ENCODE measurements at places on chromosomes 16 and 17.

GRCh38 chr17:45108051-45108450 lies 24.3 kb downstream of the PLCD3 start:
- DNase-seq: no peak

- no peak for DNase-seq
Observed at GRCh38 chr17:34220045-34220751, 34.9 kb upstream of the CCL2 start.

DNA sequence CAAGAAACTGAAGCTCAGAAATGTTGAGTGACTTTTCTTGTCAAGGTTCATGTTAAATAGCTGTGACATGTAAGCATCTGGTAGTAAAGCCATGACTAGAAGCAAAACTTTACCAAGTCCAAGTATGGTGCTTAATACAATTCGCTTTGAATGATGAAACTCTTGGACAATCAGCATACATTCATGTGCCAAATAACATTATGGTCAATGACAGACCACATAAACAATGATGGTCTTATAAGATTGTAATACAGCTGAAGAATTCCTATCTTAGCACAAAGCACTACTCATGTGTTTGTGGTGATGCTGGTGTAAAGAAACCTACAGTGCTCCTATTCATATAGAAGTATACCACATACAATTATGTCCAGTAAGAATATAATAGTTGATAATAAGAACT lies 97.1 kb upstream of the RPRML start:
- no peak for DNase-seq

DNA sequence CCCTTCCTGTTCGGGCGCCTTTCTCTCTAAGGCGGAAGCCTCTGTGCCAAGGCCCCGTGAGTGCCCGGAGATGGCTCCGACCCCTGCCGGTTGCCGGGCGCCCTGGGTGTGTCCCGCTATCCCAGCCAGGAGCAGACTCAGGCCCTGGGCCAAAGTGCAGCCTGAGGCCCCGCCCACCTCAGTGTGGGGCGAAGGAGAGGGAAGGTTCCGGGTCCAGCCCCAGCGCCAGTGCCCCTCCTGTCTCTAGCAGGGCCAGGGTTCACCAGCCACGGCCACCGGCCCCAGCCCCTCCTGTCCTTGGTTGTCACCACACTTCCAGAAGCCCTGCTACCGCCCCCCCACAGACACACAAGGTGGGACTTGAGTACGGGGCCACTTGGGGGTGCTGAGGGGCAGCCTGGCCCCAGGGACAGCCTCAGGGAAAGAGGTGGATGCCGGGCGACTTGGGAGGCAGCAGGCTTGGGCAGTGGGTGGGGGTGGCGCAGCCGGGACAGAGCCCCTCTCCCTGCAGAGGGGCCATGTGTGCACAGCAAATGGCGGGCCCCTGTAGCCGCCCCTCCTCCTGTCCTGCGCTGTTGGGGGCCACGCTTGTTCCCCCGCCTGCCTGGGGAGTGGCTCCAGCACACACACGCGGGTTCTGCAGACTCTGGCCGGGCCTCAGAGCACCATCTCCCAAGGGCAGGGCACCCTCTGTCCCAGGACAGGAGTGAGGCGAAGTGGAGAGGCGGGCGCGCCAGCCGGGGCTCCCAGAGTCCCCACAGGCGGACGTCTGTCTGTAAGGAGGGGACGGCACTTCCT lies 6.0 kb downstream of the C1QTNF8 start:
- no peak for DNase-seq

- no peak for DNase-seq
Observed at GRCh38 chr17:9878786-9879525, 26.1 kb downstream of the RCVRN start.

DNA sequence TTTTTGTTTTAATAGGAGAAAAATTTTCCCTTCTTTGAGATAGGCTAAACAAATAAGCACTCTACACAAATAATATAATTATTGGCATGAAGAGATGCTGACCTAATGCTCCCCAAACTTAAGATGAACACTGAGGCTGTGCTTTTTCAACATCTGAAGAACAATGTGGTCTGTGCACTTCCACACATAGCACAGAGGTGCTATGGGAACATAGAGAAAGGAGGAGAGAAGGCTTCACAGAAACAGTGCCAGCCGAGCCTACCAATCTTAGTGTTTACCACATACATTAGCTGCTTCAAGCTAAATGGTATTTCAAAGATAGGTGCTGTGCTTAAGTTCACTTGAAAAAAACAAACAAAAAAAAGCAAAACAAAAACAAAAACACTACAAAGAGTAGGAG lies 72.4 kb downstream of the MYH10 start:
- no peak for DNase-seq

GRCh38 chr17:39236981-39237441 lies 11.3 kb upstream of the STAC2 start:
- no peak for DNase-seq

DNA sequence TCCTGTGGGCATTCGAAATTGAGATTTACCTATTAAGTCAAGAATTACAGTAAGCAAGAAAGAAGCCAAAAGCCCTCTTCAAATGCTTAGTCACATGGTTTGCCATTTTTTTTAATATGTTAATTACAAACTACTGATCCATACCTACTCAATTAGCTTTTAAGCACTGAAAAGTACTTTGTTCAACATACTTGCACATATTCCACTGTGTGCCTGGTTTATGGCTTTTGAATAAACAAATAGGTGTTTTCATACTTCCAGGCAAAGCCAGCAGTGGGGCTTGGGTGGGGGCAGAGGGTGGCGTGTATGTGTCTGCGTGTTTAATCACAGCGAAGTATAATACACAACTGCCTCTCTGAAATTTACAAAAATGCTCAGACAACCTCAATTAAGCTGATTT lies 51.4 kb downstream of the GAS7 start:
- no peak for DNase-seq

DNA sequence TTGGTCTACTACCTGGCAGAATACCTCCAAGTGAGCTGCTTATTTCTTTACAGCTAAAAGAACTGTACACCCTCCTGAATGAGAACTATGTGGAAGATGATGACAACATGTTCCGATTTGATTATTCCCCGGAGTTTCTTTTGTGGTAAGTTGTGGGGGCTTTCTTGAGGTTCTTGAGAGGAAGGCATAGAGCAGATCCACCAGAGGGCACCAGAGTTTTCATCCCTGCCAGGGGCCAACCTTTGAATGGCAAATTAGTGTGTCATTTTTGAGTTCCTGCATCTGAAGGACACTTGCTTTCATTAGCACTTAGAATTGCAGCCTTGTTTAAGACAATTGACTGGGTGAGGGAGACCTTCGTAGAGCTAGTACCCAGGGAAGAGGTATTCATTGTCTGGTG lies 35.0 kb downstream of the NMT1 start:
- no peak for DNase-seq

GRCh38 chr17:15255713-15256454 lies 9.2 kb downstream of the PMP22 start:
- no peak for DNase-seq

GRCh38 chr17:35460354-35460851 lies 11.8 kb upstream of the SLFN13 start:
- no peak for DNase-seq

GRCh38 chr17:13981881-13982280 lies 87.4 kb upstream of the COX10 start:
- DNase-seq: no peak

GRCh38 chr17:83195330-83196023 lies 116.1 kb downstream of the METRNL start:
- DNase-seq: no peak

DNA sequence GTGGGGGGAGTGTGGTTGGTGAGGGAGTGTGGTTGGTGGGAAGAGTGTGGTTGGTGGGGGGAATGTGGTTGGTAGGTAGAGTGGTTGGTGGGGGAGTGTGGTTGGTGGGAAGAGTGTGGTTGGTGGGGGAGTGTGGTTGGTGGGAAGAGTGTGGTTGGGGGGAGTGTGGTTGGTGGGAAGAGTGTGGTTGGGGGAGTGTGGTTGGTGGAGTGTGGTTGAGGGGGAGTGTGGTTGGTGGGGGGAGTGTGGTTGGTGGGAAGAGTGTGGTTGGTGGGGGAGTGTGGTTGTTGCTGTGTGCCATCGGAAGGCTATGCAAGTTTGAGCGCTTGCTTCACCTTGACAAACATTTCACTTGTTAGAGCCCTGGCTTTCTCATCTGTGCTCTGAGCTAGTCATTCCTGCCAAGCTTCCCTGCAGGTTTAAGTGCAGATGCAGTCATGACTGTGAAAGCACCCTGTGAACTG lies 20.1 kb downstream of the MINK1 start:
- DNase-seq: no peak

GRCh38 chr16:17557949-17558348 lies 87.2 kb upstream of the XYLT1 start:
- no peak for DNase-seq

DNA sequence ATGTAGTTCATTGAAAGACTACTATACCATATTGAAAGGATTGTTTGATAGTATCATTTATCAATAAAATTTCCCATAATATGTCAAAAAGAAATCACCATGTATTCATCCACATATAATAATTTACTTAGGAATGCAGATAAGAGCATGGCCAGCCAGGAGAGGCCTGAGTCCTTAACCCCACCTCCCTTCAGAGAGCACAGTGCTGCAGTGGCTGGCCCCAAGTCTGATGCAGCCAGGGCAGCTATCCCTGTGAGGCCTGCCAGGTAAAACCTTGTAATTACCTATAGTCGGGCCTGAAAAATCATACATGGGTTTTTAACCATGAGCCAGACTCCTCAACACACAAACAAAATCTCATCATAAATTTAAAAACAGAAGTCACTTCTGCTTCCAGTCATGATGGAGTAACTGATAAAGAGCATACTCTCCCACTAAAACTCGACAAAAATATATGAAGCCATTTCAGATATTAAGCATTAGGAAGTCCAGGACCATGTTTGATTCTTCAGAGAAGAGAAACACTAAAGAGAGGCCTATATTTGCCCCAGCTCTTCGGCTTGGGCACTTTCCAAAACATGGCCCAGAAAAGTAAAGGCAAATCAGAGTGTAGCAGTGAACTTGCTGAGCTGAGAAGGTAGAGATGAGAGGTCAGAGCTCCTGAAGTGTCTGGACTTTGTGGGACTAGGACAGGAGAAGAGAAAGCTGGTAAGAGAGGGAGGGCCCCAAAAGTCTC lies 40.9 kb upstream of the CCNF start:
- DNase-seq: no peak

- no peak for DNase-seq
Observed at GRCh38 chr16:78768226-78768625, 668.8 kb downstream of the WWOX start.

DNA sequence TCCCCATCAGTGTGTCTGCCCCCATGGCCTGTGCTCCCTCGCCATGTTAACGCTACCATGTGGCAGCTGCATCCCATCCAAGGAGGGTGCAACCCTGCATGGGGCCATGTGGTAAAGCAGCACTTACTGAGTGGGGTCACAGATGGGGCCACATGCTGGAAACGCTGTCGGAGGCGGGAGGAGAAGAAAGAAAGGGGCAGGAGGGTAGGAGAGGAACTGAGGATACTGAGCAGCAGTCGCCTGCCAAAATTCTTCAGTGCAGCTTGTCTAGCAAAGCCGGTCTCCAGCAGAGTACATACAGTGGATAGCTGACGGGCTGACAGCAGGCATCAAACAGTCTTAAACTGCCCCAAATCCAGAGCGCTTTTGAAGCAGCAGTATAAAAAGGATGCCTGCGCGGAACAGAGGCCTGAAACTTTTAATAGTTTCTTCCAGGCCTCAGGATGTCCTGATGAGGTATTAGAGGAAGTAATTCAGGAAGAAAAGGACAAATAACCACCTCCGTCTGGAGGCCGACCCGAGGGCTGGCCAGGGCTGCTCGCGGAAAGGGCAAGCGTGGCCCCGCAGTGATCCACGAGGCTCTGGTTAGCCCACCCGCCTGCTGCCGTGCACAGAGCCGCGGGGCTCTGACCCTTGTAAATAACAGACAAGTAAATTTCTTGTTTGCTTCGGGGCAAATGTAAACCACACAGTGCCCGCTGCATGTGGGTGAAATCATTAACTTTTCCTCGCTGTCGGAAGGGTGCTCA lies 149.0 kb downstream of the CCDC182 start:
- DNase-seq: no peak

DNA sequence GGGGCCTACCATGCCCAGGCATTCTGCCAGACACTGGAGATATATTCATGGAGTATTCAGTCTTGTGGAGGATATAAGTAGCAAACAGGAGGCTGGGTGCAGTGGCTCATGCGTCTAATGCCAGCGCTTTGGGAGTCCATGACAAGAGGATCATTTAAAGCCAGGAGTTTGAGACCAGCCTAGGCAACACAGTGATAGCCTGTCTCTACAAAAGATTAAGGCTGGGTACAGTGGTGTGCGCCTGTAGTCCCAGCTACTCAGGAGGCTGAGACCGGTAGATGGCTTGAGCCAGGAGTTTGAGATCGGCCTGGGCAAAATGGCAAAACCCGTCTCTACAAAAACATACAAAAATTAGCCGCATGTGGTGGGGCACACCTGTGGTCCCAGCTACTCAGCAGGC lies 37.7 kb upstream of the CDH3 start:
- DNase-seq: no peak

GRCh38 chr17:2521257-2521656 lies 9.6 kb upstream of the METTL16 start:
- no peak for DNase-seq

GRCh38 chr16:49706620-49707355 lies 149.1 kb downstream of the ZNF423 start:
- no peak for DNase-seq

- DNase-seq: no peak
Observed at GRCh38 chr17:66985338-66986237, 21.1 kb downstream of the CACNG4 start.

GRCh38 chr16:5463820-5464219 lies 366.2 kb upstream of the EEF2KMT start:
- no peak for DNase-seq

- no peak for DNase-seq
Observed at GRCh38 chr17:7141824-7142223, 27.2 kb upstream of the ASGR2 start.

DNA sequence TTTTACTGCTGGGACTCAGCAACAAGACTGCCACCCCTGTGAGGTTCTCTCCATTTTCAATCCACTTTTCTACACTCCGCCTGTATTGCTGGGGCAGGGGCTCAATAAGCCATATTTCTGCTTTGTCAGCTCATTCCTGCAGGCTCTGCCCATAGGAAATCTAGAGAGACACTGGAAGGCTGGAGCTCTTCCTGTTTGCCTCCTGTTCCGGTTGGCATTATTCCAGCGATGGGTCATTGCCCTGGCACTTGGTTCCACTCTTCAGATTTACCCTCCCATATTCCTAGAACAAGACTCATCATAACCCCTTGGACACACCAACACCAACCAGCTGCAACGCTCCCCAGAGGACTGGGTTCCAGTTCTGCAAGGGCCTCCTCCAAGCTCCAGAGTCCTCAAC lies 210.4 kb downstream of the CA10 start:
- no peak for DNase-seq

GRCh38 chr16:14958323-14958600 lies 16.6 kb upstream of the PDXDC1 start:
- DNase-seq: no peak

Data from esophagus squamous epithelium (tissue), 5 donors.